Breast epithelium (tissue), 4 donors: ENCODE measurements at places on chromosomes 12 and 14. TPM values are rescaled to one million over a fixed set of nuclear protein-coding genes. Genes with fewer than 3 reads are reported as not detected.

DNA sequence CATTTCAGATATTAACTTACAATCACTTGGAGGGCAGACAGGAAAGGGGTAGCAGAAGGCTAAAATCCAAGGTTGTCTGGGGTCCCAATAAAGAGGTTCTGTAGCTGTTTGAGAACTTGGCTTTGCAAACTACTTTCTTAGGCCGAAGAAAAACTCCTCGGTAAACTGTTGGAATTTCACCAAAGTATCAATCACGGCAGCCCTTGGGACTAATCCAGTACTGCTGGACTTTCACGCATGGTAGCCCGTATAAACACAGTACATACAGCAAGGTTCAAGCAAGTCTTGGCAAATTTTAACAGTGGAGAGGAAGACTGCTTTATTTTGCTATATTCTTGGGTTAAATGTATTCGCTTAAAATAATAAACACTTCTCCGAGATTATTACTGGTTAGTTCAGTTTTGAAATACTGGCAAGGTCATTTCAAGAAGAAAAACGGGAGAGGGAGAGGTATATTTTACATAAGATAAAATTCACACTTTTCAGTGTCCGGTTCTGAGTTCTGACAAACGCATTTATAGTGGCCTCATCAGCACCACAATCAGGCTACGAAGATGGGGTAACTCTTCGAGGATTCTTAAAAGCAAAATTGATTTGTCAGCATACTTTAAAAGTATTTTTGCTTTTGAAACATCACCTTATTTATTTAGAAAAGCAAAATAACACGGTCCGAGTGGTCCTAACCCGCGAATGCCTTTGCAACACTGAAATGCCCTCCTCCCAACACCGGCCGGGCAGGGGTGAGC lies 1.3 kb downstream of the SETD3 start:
- no peak for DNase-seq

GRCh38 chr12:59859171-59859510 lies 263.3 kb downstream of the SLC16A7 start:
- no peak for DNase-seq

- no peak for DNase-seq
These were observed 12.2 kb downstream of the FBXL14 start for GRCh38 chr12:1581973-1582708.

DNA sequence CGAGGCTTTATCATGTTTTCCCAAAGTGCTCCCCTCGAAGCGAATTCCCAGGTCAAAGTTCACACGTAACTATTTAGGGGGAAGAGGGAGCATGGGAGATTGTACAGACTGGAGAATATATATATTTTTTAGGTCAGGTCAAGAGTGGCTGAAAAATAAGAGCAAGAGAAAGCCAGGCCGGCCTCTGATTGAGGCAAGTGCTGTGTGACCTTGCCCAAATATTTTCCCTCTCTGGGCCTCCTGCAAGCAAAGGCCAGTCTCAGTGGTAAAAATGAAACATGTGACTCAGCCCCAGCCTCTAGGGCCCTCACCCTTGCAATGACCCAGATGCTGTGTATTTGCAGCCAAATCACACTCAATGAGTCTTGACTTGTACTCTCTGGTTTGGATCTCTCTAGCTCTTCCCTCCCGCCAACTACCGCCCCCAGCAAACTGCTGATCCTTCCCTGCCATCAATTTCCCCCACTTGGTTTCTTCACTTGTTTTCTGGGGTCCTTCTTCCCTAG lies 34.1 kb downstream of the SMUG1 start:
- DNase-seq = no peak

- DNase-seq = no peak
These were observed 46.6 kb downstream of the ATF7 start for GRCh38 chr12:53579545-53579955.

GRCh38 chr12:981961-982360 lies 9.1 kb upstream of the ERC1 start:
- no peak for DNase-seq

GRCh38 chr14:64755781-64756221 lies 51.6 kb downstream of the PLEKHG3 start:
- no peak for DNase-seq

DNA sequence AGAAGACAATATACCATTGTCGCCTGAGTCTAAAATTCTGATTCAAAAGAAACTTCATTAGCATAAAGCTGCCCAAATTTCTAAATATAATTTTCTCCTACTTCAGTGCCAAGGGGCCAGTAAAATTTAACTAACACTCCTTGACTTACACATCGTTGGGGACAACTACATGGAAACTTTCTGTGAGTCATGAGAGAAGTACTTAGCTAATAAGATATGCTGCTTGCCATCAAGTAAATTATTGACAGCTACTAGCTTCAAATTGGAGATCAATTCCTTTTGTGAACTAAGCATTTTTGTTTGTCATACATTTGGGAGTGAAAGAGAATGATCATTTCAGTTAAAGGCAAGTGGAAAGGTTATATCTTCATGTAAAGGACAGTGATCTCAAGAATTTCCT lies 373.3 kb downstream of the MDGA2 start:
- DNase-seq = no peak

GRCh38 chr12:110615171-110615570 lies 1.2 kb downstream of the TCTN1 start:
- DNase-seq = no peak

GRCh38 chr12:132182206-132182710 lies 38.0 kb downstream of the NOC4L start:
- no peak for DNase-seq

DNA sequence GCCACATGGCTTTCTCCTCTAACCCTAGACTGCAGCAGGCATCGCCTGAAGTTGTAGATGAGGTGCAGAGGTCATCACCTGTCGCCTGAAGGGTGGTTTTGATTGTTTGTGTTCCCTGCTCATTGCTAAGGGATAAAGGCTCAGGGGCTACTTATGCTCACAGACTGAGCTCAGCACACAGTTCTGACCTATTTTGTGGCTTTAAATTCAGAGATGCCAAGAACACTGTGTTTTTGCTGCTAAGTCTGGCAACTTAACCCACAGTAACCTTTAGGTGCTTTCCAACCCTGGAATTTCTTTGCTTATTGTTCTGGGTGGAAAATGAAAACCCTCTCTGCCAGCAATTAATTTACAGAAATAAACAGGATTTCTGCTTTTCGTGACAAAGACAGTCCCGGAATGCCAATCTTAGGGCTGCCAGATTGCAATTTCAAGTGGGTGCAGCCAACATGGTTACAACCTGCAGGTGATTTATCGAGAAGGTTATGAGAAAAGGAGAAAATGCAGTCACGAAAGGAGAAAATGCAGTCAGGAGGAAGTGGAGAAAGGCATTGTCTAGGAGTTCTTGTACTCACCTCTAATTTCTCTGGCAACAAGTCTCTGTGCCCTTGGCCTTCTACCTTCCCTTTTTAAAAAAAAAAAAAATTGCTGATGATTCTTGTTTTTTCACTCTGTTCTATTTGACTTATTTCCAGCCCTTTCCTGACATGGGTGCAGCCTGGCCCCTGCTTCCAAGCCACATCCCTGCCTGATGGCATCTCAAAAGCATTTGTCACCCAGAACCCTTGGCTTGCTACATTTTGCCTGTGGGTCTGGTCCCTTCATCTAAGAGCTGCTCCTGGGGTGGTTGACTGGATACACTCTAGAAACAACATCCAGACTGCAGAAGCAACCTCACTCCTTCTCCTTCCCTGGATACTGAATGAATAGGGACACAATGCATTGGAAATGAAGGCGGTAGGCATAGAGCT lies 23.3 kb downstream of the NPC2 start:
- DNase-seq = no peak

- no peak for DNase-seq
These were observed 60.0 kb downstream of the PLEKHG7 start for GRCh38 chr12:92762773-92763172.

CPNE6 gene
- not detected for total RNA-seq

CCDC60 gene
- total RNA-seq = not detected

DNA sequence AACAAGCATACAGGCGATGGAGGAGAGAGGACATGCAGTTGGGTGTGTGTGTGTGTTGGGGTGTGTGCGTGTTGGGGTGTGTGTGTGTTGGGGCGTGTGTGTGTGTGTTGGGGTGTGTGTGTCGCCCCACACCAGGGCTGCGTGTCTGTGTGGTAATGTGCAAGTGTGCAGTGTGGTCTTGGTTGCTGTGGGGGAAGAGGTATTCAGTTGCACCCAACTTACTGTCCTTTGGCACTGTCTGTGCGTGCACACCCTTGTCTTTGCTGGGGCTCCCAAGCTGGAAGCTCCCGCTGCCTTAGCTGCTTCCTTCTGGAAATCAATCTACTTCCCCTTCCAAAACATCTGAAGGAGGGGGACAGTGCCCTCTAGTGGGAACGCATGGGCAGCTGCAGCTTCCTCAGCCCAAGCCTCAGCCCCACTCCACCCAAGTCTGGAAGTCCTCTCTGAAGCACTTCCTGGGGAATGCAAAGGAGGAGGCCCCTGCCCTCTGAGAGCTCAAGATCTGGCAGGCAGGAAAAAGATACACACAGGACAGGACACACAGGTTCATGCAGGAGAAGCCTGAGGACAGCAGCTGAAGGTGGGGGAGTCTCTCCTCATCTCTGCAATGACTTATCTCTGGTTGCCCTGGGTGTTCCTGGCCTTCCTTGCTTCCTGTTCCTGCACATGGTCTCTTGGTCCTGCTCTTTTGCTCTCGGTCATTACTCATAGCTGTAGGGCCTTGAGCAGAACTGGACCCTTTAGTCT lies 13.1 kb downstream of the ASIC1 start:
- DNase-seq = peak; percentile 56

KLHDC1 gene
- 13.5 TPM for total RNA-seq

DNA sequence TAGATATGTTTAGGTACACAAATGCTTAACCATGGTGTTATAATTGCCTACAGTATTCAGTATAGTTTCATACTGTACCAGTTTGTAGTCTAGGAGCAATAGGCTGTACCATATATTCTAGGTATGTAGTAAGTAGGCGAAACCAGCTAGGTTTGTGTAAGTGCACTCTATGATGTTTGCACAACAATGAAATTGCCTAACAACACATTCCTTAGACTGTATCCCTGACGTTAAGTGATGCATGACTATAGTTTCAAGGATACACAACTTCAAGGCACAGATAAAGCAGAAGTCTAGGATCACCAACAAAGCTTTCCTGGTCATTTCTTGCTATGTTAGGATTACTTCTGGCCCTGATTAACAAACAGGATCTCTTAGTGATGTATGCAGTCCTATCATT lies 135.1 kb downstream of the SLC38A1 start:
- DNase-seq = no peak

LGMN gene
- 70.8 TPM for total RNA-seq

GRCh38 chr12:26612203-26612602 lies 220.8 kb downstream of the ITPR2 start:
- DNase-seq = no peak

HOXC11 gene
- total RNA-seq = 0.29 TPM

- DNase-seq = no peak
These were observed 147.1 kb downstream of the FOXA1 start for GRCh38 chr14:37447883-37448391.

DNA sequence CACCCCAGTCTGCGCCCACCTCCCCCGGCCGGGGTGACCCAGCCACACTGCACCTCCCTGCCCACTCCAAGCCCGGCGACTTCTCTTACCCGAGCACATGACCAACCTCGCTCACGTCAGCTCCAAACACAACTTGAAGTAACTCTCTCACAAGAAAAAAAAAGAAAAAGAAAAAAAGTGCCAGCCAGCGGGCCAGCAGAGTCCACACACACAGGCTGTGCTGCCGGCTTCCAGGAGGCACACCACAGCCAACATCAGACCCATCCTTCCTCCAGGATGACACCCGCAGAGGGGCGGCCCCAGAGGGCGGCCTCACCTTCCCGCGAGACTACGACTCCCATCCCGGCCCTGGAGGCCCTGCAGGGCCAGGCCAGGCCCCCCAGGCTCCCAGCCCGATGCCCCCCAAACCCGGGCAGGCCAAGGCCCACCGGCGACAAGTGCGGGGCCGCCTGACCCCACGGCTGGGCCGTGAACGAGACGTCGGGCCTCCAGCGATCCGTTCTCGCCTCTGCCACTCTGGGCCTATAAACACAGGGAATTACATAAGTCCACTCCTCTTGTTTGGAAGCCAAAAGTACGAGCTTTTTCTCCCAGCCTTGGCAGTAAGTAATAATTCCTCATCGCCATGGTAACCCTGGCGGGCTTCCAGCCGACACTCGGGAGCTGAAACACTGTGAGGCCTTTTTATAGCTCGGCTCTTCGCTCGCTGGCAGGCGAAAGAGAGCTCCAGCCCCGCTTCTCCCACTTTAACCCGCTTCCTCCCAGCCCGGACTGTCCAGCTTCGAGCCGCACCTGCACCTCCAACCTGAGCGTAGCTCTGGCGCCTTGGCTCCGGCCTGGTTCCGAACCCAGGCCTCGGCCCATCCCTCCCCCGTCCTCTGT lies 49.1 kb downstream of the NCOR2 start:
- DNase-seq = peak; percentile 99
